Endothelial cell of umbilical vein (primary cell): ENCODE measurements at places on chromosomes 7 and 10. TPM values are rescaled to one million over a fixed set of nuclear protein-coding genes. Genes with fewer than 3 reads are reported as not detected.

PNLIPRP1 gene
- polyA plus RNA-seq: not detected in 2 replicates

CALHM2 gene
- polyA plus RNA-seq: 38.4 and 43.0 TPM in 2 replicates

COX15 gene
- polyA plus RNA-seq: 13.7 and 16.6 TPM in 2 replicates

DNA sequence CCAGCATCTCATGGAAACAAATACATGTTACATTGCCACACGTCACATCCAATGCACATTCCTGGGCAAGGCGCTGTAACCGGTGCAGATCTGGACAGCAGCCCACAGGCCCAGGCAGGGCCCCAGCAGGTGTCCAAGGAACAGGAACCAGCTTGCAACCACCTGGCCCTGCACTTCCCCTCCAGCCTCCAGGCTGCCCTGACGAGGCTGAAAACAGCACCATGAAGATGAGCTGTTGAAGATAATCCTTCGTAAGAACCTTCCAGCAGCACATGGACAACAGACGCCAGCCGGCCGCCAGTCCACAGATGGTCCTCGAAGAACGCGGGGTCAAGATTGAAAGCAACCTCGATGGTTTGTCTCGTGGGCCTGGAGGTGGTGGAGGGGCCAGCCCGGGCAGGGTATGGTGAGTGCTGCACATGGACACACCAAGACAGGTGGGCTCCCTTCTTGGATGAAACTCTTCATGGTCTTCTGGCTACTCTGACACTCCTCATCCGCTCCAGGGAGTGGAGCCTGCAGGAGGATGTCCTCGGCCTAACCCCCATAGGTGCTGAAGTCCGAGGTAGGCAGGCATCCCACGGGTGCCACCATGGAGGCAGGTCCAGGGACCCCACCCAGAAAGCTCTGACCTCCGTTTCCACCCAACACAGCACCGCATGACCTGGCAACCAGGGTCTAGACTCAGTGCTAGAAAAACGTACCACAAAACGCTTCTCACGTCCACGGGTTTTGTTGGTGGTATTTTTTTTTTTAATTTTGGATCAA lies 22.9 kb downstream of the PDGFA start:
- no peaks in the 10 kb centered on the region for H3K27me3 ChIP-seq
- H3K36me3 ChIP-seq: peaks cover 28% of the 10 kb centered on the region
- H3K27ac ChIP-seq: no peak overlapping the region
- H3K4me1 ChIP-seq: no peaks in the 10 kb centered on the region
- DNase-seq: no peak
